ENCODE measurements at places on chromosomes 2 and 18. TPM values are rescaled to one million over a fixed set of nuclear protein-coding genes. Genes with fewer than 3 reads are reported as not detected.
A peak's percentile ranks its signal among the peaks of the same experiment; 100 is the strongest.

GRCh38 chr2:96514521-96514920 lies 9.4 kb upstream of the NEURL3 start:
- no peak overlapping the region for H3K4me3 ChIP-seq
- H3K36me3 ChIP-seq = no peaks in the 10 kb centered on the region
- no peak for DNase-seq

DNA sequence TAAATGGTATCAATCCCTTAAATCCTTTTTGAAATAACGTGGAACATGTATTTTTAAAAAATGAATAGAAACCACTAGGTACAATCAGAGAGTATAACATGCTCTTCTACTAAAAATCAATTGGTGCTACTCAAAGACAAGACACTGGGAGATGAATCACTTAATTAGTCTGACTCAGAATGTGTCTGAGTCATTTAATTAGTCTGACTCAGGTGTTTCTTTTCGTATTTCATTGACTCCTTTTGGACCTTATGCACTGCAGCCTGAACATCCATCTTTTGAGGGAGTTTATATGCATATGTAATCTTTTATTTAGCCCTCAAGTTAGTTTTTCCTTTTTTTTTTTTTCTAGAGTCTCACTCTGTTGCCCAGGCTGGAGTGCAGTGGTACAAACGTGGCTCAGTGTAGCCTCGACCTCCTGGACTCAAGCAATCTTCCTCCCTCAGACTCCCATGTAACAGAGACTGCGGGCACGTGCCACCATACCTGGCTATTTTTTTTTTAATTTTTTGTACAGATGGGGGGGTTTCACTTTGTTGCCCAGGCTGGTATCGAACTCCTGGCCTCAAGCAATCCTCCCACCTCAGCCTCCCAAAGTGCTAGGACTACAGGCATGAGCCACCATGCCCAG lies 26.5 kb downstream of the PPP4R3B start:
- no peaks in the 10 kb centered on the region for H3K4me1 ChIP-seq
- no peak overlapping the region for H3K27ac ChIP-seq
- no peaks in the 10 kb centered on the region for H3K27me3 ChIP-seq
- H3K36me3 ChIP-seq = no peaks in the 10 kb centered on the region

DNA sequence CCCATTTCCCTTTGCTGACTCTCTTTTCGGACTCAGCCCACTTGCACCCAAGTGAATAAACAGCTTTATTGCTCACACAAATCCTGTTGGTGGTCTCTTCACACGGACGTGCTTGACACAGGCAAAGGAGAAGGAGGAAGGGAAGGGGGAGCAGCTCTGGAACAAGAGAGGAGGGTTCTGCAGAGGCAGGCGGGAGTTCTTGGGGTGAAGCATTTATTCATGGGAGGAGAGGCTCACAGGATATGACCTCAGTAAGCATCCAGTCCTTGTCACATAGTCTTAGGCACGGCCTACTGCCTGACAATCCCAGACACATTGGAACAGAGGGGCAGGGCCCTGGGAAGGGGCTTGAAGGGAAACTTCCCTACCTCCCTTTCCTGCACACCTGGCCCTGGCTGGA lies 171.7 kb upstream of the HS6ST1 start:
- no peak overlapping the region for H3K4me3 ChIP-seq
- H3K4me1 ChIP-seq = no peaks in the 10 kb centered on the region
- no peaks in the 10 kb centered on the region for H3K36me3 ChIP-seq
- H3K27me3 ChIP-seq = no peaks in the 10 kb centered on the region

GRCh38 chr2:112996635-112997034 lies 8.6 kb upstream of the IL36A start:
- H3K4me1 ChIP-seq = no peaks in the 10 kb centered on the region
- H3K4me3 ChIP-seq = no peak overlapping the region
- no peaks in the 10 kb centered on the region for H3K36me3 ChIP-seq
- DNase-seq = no peak
- no peaks in the 10 kb centered on the region for H3K27me3 ChIP-seq

- no peaks in the 10 kb centered on the region for H3K36me3 ChIP-seq
- no peaks in the 10 kb centered on the region for H3K27me3 ChIP-seq
- H3K4me3 ChIP-seq = no peak overlapping the region
- no peak overlapping the region for H3K27ac ChIP-seq
- DNase-seq = no peak
Measured at GRCh38 chr2:72713857-72714256, 112.0 kb downstream of the EXOC6B start.

Gene SERPINB4
- not detected for polyA plus RNA-seq

- H3K27ac ChIP-seq = peak overlapping the region; percentile 90
- H3K4me1 ChIP-seq = peaks cover 82% of the 10 kb centered on the region
- peak; percentile 83 for DNase-seq
- H3K36me3 ChIP-seq = no peaks in the 10 kb centered on the region
Measured at GRCh38 chr2:62145478-62146100, 50.3 kb upstream of the B3GNT2 start.

Gene ONECUT2
- 0.01 TPM for polyA plus RNA-seq

Gene REG3G
- polyA plus RNA-seq = not detected

Gene BCL2L11
- 0.66 TPM for polyA plus RNA-seq

DNA sequence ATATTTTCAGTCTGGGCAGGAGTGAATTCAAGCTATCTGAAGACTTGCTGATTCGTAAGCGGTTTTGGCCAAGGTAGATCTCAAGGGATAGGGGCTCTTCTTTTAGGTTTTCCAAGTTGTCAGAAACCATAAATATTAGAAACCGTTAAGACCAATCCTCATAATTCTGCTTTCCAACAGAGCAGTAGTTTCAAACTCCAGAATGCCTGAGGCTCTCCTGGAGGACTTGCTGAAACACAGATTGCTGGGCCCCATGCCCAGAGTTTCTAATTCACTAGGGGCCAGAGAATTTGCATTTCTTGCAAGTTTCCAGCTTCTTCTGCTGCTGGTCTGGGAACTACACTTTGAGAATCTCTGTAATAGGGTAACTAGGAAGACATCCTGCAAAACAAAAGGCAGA lies 1855.7 kb upstream of the CELF4 start:
- H3K4me1 ChIP-seq = no peaks in the 10 kb centered on the region
- no peaks in the 10 kb centered on the region for H3K36me3 ChIP-seq
- H3K27me3 ChIP-seq = no peaks in the 10 kb centered on the region
- no peak overlapping the region for H3K4me3 ChIP-seq
- no peak overlapping the region for H3K27ac ChIP-seq
- no peak for DNase-seq

DNA sequence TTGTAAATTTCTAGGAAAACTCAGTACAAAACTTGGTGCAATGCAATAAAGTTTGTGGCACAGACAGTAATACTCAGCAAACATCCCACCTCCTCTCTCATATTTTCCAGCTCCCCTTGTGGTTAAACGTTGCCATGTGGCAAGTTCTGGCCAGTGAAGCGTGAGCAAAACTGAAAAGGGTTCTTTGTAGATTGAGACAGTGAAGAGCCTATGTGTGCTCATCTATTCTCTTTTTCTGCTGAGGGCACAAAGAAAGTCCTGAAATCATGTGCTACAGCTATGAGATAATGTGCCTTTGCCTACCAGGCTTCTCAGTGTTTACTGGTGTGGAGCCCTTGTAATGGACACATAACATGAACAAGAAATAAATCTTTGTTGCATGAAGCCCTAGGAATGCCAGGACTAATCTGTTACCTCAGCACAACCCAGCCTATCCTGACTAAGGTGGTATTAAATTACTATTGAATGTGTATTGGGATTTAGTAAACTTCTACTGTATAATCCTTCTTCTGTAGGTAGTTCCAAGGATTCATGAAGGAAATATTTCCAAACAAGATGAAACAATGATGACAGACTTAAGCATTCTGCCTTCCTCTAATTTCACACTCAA lies 13.0 kb upstream of the TYMS start:
- H3K36me3 ChIP-seq = no peaks in the 10 kb centered on the region
- peak; percentile 19 for DNase-seq
- H3K4me3 ChIP-seq = no peak overlapping the region
- peaks cover 5% of the 10 kb centered on the region for H3K4me1 ChIP-seq
- no peaks in the 10 kb centered on the region for H3K27me3 ChIP-seq

Gene UGT1A8
- polyA plus RNA-seq = not detected

GRCh38 chr2:173652767-173653431 lies 298.2 kb downstream of the CDCA7 start:
- H3K4me3 ChIP-seq = no peak overlapping the region
- no peaks in the 10 kb centered on the region for H3K4me1 ChIP-seq
- H3K27ac ChIP-seq = no peak overlapping the region
- no peaks in the 10 kb centered on the region for H3K27me3 ChIP-seq
- no peak for DNase-seq

DNA sequence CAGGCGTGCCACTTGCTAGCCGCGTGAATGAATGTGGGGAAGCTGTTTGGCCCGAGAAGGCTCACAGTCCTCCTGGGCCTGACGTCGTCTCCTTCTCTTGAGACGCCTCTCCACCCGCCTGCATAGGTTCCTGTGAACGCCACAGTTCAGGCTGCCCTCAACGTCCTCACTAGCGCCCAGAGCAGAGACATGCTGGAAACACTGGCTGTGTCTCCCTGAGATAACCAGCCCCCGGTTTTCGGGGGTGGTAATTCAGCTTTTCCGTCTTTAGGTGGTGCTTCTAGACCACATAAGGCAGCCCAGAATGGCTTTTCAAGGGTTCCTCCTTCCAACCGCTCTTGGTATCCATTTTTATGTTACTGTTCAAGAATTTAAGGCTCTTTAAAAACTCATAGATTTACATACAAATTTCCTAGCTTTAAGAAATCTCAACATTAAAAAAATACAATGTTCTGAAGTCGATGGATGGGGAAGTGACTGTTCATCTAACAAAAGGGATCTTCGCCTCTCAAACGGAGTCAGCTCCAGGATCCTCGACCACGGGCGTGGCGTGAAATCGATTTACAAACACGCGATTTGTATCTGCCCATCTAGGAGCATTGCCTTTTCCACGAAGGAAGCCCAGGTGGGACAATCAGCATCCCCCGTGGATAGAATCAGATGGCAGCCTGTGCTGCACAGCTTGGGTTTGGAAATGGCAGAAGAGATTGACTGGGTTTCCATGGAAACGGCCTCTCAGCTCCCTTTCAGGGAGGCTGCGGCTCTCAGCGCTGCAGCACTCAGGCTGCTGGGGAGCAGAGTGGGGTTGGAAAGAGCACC lies 110.6 kb upstream of the PXDN start:
- H3K36me3 ChIP-seq = no peaks in the 10 kb centered on the region
- H3K4me3 ChIP-seq = no peak overlapping the region
- no peak for DNase-seq

Gene IL1B
- polyA plus RNA-seq = 0.32 TPM

GRCh38 chr2:239884875-239885274 lies 140.3 kb downstream of the NDUFA10 start:
- H3K27ac ChIP-seq = no peak overlapping the region
- H3K27me3 ChIP-seq = no peaks in the 10 kb centered on the region

Gene SPTBN1
- 72.7 TPM for polyA plus RNA-seq

GRCh38 chr2:170743530-170744239 lies 26.5 kb upstream of the ERICH2 start:
- H3K27ac ChIP-seq = no peak overlapping the region
- DNase-seq = no peak
- H3K36me3 ChIP-seq = no peaks in the 10 kb centered on the region
- H3K4me1 ChIP-seq = no peaks in the 10 kb centered on the region
- no peaks in the 10 kb centered on the region for H3K27me3 ChIP-seq
- no peak overlapping the region for H3K4me3 ChIP-seq

DNA sequence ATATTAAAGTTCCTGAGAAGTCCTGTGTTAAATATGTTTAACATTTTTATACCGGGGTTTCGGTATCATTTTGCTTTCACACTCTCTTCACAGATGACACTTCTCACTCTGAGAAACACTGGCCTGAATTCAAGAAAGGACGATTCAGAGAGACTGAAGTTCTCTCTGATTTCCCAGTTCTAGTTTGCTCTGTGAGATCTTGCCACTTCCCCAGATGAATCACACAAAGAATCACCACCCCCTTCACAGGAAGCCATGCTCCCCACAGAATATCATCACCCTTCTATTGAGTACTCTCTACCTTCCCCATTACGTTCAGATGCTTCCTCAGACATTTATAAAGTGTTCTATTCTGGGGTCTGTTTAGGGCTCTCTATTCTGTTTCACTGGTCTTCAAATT lies 16.1 kb upstream of the CD207 start:
- no peaks in the 10 kb centered on the region for H3K36me3 ChIP-seq
- H3K27me3 ChIP-seq = no peaks in the 10 kb centered on the region
- peaks cover 9% of the 10 kb centered on the region for H3K4me1 ChIP-seq
- peak; percentile 73 for DNase-seq
- H3K27ac ChIP-seq = peak overlapping the region; percentile 52

Gene MTIF2
- 42.9 TPM for polyA plus RNA-seq

DNA sequence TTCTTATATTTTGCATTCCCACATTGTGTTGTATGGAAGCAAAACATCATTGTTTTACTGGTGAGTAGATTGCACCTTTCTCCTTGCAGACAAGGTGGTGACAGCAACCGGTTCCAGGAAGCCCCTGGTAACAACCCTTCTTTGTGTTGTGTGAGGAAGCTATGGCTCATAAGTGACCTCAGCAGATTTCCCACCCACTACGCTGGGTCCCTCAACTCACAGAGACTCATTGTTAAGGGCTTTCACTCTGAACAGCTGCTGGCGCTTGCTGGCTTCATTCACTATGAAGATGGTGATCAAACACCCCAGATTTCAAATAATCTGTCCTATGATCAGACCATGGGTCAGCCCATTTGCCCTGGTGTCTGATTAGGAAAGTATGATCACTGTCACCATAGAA lies 53.4 kb downstream of the WIPF1 start:
- DNase-seq = no peak
- H3K27me3 ChIP-seq = no peaks in the 10 kb centered on the region
- no peaks in the 10 kb centered on the region for H3K36me3 ChIP-seq
- no peak overlapping the region for H3K27ac ChIP-seq
- no peak overlapping the region for H3K4me3 ChIP-seq

DNA sequence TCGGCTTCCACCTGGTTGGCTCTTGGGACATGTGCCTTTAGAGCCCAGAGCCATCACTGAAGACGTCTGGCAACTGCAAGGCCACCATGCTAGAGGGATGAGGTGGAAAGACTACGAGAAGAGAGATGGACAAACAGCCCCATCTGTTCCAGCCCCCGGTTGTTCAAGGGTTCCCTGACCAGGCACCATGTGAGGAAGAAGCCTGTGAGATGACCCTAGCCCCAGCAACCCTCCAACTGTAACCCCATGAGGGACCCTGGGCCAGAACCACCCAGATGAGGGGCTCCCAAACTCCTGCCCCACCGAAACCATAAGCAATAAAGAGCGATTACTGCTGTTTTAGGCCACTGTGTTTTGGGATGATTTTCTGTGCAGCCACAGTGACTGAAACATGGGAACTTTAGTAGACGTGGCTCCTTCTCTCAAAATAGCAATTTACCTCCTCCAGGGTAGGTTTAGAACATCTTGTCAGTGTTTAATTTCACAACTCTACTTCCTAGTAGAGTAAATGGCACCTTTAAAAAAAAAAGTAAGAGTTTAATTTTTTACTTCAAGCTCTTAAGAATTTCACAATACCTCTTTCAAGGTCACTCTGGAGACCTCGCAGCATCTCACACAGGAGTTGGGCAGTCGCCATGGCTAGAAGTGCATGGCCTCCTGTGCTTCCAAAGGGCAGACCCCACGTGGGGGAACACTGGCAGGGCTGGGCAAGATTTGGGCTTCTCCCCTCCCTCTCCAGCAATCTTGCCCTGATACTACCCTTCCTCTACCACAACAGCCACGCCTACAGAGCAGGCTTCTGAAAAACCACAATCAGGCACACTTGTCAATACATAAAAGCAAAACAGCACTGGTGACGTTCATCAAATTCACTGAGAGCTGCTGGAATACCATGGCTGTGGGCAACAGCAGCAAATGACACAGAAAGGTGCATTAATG lies 48.8 kb downstream of the TMEM163 start:
- H3K4me1 ChIP-seq = no peaks in the 10 kb centered on the region
- DNase-seq = no peak
- H3K27me3 ChIP-seq = no peaks in the 10 kb centered on the region
